ENCODE measurements at places on chromosomes 2 and 18. TPM values are rescaled to one million over a fixed set of nuclear protein-coding genes. Genes with fewer than 3 reads are reported as not detected.

- peak; percentile 61 for DNase-seq
- H3K27ac ChIP-seq = peak overlapping the region; percentile 83
- no peaks in the 10 kb centered on the region for H3K27me3 ChIP-seq
- H3K4me3 ChIP-seq = peak overlapping the region; percentile 49
- peaks cover 44% of the 10 kb centered on the region for H3K4me1 ChIP-seq
Measured at GRCh38 chr18:58223717-58224424, 179.8 kb downstream of the NEDD4L start.

- no peaks in the 10 kb centered on the region for H3K36me3 ChIP-seq
- DNase-seq = no peak
Measured at GRCh38 chr18:9683418-9684396, 24.4 kb upstream of the RAB31 start.

DNA sequence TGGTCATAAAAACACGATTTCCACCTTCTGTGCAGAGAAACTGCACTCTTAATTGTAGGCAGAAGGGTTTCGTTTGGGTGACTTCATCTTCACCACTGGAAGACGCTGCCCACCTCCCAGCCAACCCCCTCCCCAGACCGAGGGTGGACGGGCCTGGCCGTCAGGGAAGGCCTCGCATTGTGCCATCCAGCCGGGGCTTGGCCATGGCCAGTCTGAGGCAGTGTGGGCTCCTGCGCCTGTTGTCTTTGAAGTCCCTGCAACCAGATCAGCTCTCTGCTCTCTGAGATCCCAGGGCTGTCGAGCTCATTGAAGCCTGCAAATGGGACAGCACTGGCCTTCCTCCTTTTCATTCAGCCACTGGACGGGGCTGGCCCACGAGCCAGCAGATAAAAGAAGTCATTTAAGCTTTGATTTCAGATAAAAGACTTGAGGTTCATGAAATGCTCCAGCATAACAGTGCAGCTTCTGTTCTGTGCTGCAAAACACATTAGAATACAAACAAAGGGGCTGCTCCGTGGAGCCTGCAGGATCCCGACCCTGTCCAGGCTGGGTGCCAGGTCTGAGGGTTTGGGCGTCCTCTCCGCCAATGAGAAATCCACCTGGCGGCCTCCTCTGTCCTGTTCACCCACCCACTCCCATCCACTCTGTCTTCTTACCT lies 253.5 kb downstream of the LDLRAD4 start:
- no peaks in the 10 kb centered on the region for H3K36me3 ChIP-seq
- H3K27ac ChIP-seq = no peak overlapping the region
- no peak overlapping the region for H3K4me3 ChIP-seq
- DNase-seq = no peak
- no peaks in the 10 kb centered on the region for H3K27me3 ChIP-seq
- peaks cover 15% of the 10 kb centered on the region for H3K4me1 ChIP-seq

DNA sequence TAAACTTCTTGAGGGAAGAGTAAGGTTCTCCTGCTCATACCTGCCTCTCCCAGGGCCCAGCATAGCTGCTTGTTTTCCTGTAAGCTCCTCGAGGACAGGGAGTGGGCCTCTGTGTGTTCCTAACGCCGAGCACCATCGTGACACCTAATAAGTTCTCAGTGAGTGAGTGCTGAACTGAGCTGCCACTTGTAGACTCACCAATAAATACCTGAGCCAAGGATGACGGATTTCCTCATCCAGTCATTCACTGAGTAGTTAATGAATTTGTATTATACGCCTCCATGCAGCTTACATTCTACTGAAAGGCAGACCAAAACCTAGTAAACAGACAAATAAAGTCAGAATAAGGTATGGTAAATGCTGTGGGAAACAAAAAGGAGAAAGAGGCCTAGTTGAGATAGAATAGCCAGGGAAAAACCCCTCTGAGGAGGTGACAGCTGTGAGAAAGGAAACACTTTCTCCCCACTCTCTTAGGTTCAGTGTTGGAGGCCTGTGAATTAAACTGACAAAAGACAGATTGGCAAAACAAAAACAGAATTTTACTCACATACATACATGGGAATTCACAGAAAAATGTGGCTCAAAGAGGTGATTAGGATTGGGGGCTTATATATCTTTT lies 138.6 kb downstream of the B3GNT2 start:
- H3K27me3 ChIP-seq = no peaks in the 10 kb centered on the region
- H3K36me3 ChIP-seq = no peaks in the 10 kb centered on the region
- DNase-seq = no peak
- no peaks in the 10 kb centered on the region for H3K4me1 ChIP-seq
- H3K4me3 ChIP-seq = no peak overlapping the region

- no peak overlapping the region for H3K4me3 ChIP-seq
- H3K27ac ChIP-seq = no peak overlapping the region
- H3K36me3 ChIP-seq = no peaks in the 10 kb centered on the region
Measured at GRCh38 chr2:109080757-109081156, 48.2 kb upstream of the SH3RF3 start.

DNA sequence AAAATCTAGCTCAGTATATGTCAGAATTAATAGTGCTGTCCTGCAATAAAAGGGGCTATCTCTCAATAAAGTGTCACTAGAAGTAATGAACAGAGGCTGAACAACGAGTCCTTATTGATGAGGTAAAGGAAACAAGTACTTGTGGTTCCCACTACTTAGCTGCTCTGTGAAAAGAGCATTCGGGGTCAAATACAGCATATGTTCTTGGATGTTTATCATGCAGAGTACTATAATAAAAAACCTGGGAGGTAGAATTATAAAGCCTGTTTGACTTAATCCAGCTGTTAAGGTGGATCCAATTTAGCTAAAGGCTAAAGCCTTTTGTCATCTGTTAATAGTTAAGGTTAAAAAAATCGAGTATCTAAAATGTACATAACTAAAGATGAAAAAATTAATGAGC lies 32.4 kb downstream of the SLC35F5 start:
- peaks cover 47% of the 10 kb centered on the region for H3K36me3 ChIP-seq
- no peak overlapping the region for H3K27ac ChIP-seq
- DNase-seq = no peak
- no peak overlapping the region for H3K4me3 ChIP-seq
- no peaks in the 10 kb centered on the region for H3K27me3 ChIP-seq

DNA sequence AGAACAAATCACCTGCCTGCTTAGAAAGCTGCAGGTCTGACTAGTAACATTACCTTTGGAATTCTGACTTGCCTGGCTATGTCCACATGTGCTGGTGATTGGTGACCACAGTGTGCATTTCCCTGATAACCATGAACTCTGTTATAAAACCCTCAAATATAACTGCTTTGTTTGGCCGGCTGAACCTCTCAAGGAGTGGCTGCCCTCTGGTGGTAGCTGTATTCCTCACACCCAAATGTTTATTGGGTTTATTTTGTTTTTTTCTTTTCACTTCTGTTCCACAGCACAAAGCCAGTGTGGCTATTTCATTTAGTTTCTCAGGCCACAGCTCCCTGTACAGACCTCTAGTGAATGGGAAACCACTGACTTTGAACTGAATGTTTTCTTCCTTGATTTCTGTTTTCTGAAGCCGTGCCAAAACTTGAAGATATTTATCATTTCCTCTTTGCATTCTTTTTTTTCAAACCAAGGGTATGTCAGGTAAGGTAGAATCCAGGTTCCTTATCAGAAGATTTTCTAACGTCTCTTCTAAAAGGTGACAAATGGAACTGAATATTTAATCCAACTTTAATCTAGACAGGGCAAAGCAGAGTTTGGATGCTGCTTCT lies 549.0 kb upstream of the VRK2 start:
- no peaks in the 10 kb centered on the region for H3K27me3 ChIP-seq
- H3K27ac ChIP-seq = no peak overlapping the region
- H3K4me1 ChIP-seq = no peaks in the 10 kb centered on the region
- peak; percentile 41 for DNase-seq
- H3K36me3 ChIP-seq = no peaks in the 10 kb centered on the region
- no peak overlapping the region for H3K4me3 ChIP-seq

GRCh38 chr2:195612611-195613495 lies 44.2 kb upstream of the SLC39A10 start:
- no peaks in the 10 kb centered on the region for H3K27me3 ChIP-seq
- peak overlapping the region; percentile 9 for H3K27ac ChIP-seq
- H3K4me1 ChIP-seq = peaks cover 25% of the 10 kb centered on the region
- DNase-seq = no peak

The MAPK4 gene
- 2.9 TPM for total RNA-seq

GRCh38 chr2:171703574-171704347 lies 16.5 kb downstream of the DYNC1I2 start:
- H3K4me1 ChIP-seq = no peaks in the 10 kb centered on the region
- no peak for DNase-seq
- H3K4me3 ChIP-seq = no peak overlapping the region
- H3K27ac ChIP-seq = no peak overlapping the region

The CD8B gene
- 1.5 TPM for total RNA-seq

The ANKRD39 gene
- total RNA-seq = 9.4 TPM

GRCh38 chr2:66073172-66073571 lies 361.8 kb upstream of the MEIS1 start:
- no peaks in the 10 kb centered on the region for H3K36me3 ChIP-seq
- no peak for DNase-seq
- no peak overlapping the region for H3K27ac ChIP-seq
- H3K27me3 ChIP-seq = no peaks in the 10 kb centered on the region
